ENCODE measurements at places on chromosomes 7 and 10.

GRCh38 chr10:51705774-51706173, 6.4 kb upstream of the CSTF2T start:
- no peak for DNase-seq

GRCh38 chr7:48515171-48515570, 343.9 kb downstream of the ABCA13 start:
- no peak for DNase-seq

- DNase-seq: no peak
Observed at GRCh38 chr7:42283553-42283952, 46.5 kb upstream of the GLI3 start.

- DNase-seq: no peak
Observed at GRCh38 chr10:72648301-72648700, 22.4 kb upstream of the MICU1 start.

DNA sequence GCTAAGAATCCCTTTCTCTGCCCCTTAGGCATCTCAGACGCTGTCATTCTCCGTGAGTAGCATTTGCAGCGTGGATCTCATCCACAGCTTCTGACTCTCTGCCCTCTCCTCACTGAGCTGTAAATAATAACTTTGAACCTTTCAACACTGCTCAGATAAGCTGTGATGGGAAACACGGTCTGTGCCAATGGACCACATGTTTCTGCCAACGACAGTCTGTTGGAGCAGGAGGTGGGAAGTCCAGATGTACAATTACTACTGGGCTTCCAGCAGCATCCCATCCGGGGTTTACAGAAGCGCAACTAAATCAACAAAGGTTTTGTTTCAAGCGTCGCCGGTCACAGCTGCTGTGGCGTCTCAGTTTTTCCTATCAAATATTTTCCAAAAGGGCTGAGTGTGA, 1110.6 kb downstream of the TYW1 start:
- no peak for DNase-seq

All from skeletal muscle cell (primary cell).